HS-27A (cell line): ENCODE measurements at places on chromosomes 5 and 9.

DNA sequence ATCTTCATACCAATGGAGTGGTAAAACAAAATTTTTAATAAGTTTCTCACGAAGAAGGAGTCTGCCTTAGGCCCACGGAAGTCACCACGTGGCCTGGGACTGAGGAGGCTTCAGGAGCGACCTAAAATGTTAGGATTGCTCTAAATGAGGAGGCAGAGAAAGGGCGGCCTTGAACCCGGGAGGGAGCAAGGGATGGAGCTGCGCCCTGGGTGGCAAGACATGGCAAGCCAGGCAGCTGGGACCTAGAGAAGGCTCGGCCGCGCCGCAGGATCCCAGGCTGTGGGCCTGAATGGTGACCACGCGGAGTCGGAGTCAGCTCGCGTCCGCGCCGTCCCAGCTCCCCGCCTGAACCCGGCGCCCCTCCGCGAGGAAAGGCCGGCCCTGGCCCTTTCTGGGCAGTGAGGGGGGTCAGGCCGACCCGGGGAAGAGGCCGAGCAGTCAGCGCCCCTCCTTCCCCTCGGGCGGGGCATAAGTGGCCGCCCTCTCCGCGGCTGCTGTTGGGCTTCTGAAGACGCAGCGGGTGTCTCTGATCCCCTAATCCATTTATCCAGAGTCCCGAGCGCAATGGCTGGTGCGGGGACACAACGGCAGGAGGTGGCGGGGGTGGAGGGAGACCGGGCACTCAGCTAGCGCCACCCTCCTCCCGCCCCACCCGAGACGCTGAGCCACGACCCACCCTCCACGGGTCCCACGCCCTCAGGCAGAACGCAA is 10.6 kb downstream of the IRX1 start:
- DNase-seq = no peak

- no peak for DNase-seq
These were observed 85.4 kb downstream of the ADAMTS2 start for GRCh38 chr5:179259731-179260323.

DNA sequence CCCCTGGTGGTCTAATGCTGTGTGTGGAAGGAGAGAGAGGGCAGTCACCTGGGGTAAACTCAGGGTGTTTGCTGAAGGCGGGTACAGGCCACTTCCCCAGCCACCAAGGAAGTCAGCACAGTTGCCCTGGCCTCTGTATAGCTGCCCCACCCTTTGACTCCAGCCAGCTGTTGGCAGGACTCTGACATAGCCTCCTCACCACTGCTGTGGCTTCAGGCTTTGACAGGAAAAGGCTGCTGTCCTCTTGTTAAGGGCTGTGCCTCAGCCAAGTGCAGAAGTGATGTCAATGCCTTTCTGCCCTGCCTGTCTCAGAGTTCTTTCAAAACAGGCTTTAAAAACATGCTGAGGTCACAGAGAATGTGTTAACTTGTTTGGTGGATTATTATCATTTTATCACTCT is 487.2 kb upstream of the KLF4 start:
- DNase-seq = no peak

DNA sequence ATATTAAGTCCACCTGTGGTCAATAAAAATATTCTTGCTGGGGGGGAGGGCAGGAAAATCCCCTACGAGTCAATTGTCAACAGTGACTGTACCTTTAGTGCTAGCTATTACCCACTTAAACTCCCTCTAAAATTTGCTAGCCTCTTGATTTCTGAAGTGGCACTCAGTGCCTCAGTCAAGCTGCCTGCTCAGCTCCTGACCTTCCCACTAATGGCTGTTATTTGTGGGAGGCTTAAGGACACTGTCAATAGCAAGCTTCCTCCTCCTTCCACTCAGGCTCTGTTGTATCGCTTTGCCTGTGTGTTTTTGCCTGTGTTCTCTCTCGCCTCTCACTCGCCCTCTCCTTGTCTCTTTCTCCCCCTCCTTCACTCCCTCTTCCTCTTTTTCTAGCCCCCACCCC is 140.8 kb downstream of the BNC2 start:
- no peak for DNase-seq

DNA sequence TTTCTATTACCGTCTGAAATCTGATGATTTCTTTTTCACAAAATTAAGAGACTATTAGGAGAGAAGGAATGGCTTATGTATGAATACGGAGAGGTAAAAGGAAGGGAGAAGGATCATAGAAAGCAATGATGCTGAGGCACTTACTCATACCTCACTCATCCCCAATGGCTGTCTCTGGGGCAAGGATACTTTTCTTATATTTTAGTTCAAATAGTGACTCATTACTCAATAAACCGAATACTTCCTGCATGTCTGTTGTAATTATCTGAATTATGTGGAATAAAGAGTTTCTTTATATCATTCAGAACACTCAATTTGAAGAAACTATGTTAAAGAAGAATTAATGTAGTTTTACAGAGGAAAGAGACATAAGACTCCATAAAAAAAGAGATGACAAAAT is 284.5 kb upstream of the NUDT12 start:
- DNase-seq = no peak
